Thoracic aorta (tissue), 2 donors: ENCODE measurements at places on chromosomes 5 and 9. TPM values are rescaled to one million over a fixed set of nuclear protein-coding genes. Genes with fewer than 3 reads are reported as not detected.

DNA sequence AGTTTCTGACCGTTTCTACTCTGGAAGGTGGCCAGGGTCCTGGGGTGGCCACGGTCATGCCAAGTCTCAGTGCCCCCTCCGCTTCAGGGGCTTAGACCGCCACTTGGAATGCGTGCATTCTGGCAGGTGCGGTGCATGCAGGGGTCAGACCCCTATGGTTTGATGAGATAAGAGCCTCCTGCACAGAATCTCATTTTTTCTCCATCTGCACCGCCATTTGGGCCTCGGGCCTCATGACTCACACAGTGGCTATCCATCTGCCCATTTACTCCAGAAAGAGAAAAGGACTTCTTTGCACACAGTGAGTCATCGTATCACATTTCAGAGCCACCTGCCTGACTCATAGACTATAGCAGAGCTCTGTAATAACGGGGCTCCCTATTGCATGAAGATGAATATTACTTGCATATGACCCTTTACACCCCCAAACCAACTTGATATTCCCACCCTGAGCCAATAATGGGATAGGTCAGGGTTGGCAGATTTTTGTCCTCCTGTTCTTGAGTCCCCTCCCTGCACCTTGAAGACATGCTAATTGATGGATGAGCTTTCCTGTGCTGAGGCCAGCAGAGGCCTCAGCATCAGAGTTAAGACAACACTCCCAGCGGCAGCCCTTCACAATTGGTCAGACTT, 157.4 kb downstream of the NR3C1 start:
- DNase-seq: no peak

The CDC25C gene
- not detected for total RNA-seq

DNA sequence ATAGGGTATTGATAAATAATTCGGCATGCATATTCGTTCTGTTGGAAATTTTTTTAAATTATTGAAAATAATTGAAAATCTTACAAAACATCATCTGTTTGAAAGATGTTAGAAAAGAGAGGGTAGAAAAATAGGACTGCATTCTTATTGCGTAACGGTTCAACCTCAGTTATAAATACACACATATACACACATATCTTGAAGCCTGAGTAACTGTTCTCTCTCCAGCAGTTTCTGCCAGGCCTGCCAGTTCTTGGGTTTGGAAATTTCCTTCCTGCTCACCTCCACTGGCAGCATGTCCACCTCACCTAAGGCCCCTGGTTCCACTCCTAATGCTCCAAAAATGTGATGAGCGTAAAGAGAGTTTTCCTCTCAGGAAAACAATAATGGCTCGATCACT, 9.1 kb downstream of the SPATA31E1 start:
- DNase-seq: no peak

GRCh38 chr5:38210676-38211353, 47.5 kb upstream of the EGFLAM start:
- no peak for DNase-seq

- DNase-seq: no peak
These were observed 87.5 kb downstream of the TRIM32 start for GRCh38 chr9:116774421-116775180.

GRCh38 chr9:92510747-92511146, 25.0 kb downstream of the ECM2 start:
- no peak for DNase-seq

The C9orf153 gene
- 0.92 TPM for total RNA-seq

DNA sequence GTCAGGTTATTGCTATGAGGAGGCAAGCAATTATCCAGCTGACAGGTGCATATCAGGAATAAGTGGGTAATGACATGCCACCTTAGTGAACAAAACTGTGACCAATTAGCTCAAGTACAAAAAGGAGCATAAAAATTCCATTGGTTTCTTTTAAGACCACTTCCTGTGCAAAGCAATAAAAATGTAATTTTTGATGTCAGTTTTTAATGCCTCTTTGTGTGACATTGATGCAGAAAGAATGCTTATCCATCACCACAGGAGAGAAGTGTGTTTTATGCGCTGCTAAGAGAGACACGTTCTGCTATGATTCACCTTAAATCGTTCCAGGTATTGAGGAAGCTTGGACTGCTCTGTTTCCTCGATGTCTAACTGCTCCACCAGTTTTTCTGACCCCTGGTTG, 96.7 kb downstream of the MRPS27 start:
- DNase-seq: no peak

GRCh38 chr5:170513856-170514525, 10.2 kb downstream of the KCNIP1 start:
- DNase-seq: no peak

The SPINK13 gene
- not detected for total RNA-seq

The SLC34A3 gene
- not detected for total RNA-seq

DNA sequence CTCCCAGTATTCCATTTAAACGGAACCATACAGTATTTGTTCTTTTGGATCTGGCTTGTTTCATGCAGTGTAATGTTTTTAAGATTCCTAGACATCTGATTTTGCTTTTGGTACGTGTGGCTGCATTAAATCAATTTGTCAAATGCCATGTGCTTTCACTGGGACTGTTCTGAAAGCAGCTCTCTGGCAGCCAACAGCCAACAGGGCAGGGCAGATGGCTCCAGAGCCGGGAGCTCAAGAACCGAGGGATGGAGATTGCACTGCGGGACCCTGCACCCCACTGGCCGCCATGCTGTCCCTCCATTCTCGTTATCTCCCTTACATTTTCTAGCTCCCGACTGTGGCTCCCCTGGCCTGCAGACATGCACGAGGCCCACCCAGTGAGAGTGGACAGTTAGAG, 33.4 kb upstream of the AIF1L start:
- no peak for DNase-seq

DNA sequence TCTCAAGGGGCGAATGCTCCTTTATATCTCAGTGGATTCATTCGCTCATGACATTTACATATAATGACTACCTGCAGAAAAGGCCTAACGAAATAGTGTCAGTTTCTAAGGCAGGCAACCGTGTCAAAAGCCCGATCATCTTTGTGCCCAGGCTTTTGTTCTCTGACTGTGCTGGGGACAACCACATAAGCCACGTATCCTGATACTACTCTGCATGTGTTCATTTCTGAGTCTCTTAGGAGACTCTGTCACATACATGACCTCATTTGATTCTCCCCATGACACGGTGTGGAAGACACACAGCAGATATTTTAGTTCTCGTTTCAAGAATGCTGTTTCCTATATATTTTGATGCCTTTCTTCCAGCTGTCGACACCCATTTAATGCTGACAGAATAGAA, 598.5 kb downstream of the BNC2 start:
- no peak for DNase-seq

GRCh38 chr5:137737349-137738131, 1.7 kb upstream of the KLHL3 start:
- DNase-seq: no peak

DNA sequence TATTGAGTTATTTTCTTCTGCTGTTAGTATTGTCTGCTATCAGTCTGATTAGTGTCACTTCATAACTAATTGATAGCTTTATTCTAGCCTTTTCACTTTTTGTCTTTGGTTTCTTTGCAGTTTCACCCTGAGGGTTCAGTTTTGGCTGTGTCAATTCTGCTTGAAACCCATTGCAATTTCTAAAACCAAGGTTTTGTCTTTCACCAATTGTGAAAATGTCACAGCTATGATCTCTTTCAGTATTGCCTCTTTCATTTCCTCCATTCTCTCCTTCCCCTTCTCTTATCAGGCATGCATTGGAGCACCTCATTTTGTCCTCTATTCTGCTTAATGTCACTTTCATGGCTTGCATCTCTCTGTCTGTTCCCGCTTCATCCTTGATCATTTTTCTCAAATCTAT, 248.1 kb downstream of the YTHDC2 start:
- DNase-seq: no peak

The GGTA1 gene
- 55.1 TPM for total RNA-seq

- no peak for DNase-seq
These were observed 156.6 kb downstream of the SLF1 start for GRCh38 chr5:94775088-94775487.

- DNase-seq: no peak
These were observed at the start of gene NACC2 for GRCh38 chr9:136095070-136096058. NACC2 (minus strand) TSS chr9:136095289; CDS start chr9:136050521, 44,768 bp downstream.
